AG04449 (cell line): ENCODE measurements at places on chromosomes 12 and 14.

- DNase-seq = no peak
Measured at GRCh38 chr14:22847661-22848341, 11.4 kb downstream of the MMP14 start.

GRCh38 chr14:94384342-94384741 lies 4.1 kb downstream of the SERPINA1 start:
- DNase-seq = no peak

DNA sequence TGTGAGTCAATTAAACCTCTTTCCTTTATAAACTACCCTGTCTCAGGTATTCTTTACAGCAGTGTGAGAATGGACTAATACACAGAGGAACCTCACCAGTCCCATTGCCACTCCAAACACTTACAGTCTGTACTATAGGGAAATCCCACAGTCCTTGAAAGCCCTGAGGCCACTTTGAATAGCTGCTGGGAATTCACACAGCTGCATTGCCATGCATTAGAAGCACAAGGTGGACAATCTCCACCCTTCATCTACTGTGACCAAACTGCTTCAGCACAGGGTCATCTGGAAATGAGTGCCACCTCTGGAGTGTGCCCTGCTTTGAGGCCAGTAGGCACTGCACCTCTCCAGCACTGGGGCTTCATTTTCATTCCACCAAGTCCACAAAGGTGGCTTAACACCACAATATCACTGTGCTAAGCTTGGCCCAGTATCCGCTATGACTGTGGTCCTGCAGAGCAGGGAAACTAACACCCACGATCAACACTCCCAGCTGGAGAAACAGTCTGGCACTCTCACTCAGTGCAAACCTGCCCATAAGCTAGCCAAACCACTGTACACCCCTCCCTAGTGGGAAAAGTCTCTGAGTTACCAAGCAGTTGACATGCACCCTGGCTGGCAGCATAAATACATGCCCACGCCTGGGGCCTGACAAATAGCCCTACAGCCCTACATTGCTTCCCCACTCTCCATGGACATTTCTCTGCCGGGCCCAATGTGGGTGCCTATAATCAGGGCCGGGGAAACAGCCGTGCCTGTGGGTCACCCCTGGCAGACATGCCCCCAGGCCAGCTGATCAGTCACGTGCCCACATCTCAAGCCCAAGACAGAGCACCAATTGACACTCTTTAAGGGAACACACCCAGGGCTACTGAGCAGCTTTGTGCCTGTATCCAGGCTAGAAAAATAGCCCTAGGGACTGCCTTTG lies 294.3 kb upstream of the MGAT4C start:
- no peak for DNase-seq

GRCh38 chr12:11763760-11764520 lies 114.5 kb downstream of the ETV6 start:
- DNase-seq = peak; percentile 70

DNA sequence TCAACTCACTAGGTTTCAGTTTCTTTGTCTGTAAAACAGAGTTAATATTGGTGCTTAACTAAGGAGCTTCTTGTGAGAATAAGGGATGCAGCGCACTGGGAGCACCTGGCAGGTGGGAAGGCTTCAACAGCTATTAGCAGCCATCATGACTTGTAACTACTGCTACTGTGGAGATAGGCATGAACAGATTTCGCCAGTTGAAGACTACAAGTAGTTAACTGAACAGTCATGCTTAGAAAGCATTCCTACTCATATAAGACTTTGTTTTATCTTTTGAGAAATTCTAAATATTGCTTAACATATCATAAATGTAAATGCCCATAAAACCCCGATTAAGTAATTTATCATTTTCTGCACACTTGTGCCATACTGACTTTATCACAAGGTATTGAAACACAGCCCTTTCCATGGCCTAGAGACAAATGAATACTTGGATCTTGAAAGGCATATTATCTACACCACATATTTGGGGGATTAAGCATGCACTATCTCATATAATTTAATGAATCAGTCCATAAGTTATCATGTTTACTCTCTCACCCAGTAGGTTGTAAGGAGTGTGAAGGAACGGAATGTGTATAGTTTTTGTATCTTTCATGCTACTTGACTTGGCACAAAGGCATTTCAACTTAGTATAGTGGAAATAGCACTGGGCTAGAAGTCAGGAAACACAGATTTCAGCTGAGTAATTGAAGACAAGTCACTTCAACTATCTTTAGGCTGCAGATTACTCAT lies 16.1 kb downstream of the NTN4 start:
- peak; percentile 75 for DNase-seq

GRCh38 chr12:19030180-19030579 lies 99.4 kb upstream of the PLEKHA5 start:
- DNase-seq = no peak

DNA sequence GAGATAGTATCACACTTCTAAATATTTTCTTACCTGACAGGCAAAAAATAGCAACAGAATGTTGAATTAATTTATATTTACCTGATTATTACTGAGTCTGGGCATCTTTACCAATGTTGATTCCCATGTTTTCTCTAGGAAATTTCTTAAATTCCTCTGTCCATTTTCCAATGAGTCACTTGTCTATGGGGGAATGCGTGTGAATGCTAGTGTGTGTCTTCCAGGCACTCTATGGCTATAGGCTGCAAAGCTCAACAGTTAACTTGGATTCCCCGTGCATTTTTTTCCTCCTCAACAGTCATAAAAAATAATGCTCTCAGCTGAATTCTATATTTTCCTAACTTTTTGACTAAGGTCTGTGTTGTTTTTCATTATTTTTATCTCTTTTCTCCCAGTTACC lies 1385.8 kb upstream of the FLRT2 start:
- DNase-seq = peak; percentile 17

DNA sequence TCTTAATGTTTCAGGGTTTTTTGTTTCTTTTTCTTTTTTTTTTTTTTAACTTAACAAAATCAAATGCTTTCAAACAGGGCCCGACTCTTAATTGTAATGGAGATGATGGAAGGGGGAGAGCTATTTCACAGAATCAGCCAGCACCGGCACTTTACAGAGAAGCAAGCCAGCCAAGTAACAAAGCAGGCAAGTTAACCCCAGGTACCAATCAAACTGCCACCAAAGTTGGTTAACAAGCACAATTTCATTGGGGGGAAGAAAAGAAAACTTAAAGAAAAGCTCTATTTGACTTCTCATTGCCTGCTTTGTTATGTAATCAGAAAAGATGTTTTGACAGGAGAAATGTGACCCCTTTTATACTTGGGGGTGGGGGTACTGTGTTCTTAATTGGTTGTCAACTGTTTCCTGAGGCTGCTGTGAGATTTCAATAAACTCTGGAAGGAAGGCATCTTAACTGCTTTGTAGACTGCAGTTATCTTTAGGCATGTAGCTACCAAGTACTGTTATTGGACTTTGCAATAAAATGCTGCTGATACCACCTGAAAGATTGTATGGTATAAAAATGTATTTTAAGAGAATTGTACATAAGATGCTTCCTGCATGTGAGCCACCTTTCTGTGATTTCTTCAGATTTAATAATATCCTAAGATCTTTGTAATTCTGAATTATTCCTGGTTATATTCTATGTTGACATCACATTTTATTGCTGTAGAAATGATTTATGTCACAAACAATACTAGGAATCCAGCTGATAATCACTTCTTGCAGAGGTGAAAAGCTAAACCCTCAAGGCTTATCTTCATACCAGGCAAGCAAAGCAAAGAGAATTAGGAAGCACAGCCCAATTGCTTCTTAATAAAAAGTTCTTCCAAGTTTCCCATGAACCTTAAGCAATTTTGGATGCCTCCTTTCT lies 26.9 kb downstream of the MAPKAPK5 start:
- no peak for DNase-seq

GRCh38 chr12:120981407-120981941 lies 3.1 kb downstream of the HNF1A start:
- DNase-seq = no peak

DNA sequence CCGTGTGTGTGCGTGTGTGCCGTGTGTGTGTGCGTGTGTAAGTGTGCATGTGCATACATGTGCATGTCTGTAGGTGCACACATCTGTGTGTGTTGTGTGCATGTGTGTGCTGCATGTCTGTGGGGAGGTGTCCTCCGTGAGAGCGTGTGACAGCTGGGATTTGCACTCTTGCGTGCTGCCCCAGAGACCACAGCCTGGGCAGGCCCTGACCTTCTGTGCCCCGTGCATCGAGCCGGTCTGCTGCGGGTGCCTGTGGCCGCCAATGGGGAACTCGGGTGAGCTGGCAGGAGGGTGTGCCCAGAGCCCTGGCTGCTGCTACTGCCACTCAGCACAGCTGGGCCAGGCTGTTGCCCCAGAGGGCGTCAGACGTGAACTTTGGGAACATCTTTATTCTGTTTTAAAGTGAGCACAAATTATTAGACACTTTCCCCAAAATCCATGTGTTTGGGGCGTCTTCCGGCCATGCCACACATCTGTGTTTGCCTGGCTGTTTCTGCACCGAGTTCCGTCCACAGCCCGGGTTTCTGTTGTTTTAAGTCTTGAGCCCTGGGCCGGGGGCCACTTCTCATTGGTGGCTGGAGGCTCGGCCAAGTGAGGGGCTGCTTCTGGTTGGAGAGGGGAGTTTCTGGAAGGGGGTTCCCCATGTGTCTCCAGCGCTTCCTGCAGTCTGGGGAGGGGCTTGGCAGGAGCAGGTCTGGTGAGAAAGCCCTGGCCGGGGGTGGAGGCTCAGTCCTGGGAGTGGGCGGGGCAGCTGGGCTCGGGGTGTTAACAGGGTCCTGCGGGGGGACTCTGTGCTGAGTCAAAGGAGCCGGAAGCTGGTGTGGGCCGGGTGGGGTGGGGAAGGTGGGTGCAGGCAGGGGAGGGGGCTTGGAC lies 7.6 kb downstream of the CEP170B start:
- no peak for DNase-seq

GRCh38 chr12:59031313-59031712 lies 111.0 kb upstream of the LRIG3 start:
- DNase-seq = no peak

GRCh38 chr12:116882742-116883141 lies 1.5 kb upstream of the HRK start:
- DNase-seq = no peak
